Activated T-cell treated with anti-CD3 and anti-CD28 coated beads for 1 hour (primary cell): ENCODE measurements at places on chromosomes 4 and X.

- peak; percentile 0 for DNase-seq
Measured at GRCh38 chrX:133921764-133922389, 63.5 kb downstream of the GPC3 start.

DNA sequence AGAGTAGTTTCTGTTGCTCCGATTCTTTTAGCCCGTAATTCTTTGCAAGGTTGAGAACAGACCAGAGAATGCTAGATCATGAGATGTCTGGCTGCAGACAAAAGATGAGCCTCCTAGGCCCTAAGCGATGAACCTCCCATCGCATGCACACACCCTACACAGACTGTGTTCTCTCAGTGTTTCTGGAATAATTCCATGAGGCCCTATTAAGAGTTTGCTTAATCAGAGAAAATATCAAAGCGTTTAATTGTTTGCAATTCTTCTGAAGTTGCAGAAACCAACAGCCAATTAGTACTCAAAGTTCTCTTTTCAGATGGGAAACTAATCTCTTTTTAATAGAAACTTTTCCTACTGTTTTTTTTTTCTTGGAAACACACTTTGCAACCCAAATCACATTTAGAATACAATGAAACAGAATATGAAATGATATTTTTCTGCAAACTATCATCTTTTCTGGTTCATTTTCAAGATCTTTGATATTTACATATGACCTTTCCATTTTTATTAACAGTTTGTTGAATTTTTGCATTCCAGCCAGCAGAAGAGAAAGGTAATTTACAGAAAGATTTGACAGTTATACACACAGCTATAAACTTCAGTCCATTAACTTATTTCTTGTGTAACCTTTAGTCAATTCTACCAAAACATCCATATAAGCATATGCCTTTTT, 1525.6 kb downstream of the ARAP2 start:
- DNase-seq = no peak

- DNase-seq = no peak
Measured at GRCh38 chrX:13396924-13397323, 77.1 kb upstream of the ATXN3L start.

- DNase-seq = no peak
Measured at GRCh38 chrX:72299891-72300630, 5.7 kb downstream of the CITED1 start.

DNA sequence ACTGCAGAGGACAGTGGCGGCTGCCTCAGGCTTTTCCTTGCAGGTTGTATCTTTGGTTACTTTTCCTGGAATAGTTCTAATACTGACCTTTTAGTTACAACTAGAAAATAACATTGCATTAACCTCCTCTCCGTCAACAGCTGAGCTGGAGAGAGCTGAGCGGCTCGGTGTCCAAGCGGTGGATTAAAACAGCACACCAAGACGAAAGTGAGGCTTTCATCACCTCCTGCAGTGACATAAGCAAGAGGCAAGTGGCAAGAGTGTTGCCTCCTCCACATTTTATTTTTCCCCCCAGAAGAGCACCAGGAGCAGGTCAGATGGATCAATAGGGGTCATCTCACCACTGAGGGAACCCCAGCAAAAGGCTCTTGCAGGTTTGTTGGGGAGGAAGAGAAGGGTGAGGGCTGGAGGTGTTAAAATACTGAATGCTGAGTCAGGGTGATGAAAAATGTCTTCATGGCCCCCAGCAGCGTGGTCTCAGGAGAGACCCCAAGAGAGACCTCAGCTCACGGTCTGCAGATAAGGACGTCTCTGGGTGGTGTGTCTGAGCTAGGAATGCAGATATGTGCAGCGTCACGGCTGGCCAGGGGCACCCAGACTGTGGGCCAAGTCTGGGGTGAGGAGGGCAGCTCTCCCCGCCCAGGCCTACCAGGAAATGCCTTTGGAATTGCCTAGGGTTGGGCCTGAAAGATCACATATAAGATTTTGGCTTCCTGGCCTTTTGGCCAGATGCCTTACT, 50.3 kb downstream of the CASP3 start:
- no peak for DNase-seq

DNA sequence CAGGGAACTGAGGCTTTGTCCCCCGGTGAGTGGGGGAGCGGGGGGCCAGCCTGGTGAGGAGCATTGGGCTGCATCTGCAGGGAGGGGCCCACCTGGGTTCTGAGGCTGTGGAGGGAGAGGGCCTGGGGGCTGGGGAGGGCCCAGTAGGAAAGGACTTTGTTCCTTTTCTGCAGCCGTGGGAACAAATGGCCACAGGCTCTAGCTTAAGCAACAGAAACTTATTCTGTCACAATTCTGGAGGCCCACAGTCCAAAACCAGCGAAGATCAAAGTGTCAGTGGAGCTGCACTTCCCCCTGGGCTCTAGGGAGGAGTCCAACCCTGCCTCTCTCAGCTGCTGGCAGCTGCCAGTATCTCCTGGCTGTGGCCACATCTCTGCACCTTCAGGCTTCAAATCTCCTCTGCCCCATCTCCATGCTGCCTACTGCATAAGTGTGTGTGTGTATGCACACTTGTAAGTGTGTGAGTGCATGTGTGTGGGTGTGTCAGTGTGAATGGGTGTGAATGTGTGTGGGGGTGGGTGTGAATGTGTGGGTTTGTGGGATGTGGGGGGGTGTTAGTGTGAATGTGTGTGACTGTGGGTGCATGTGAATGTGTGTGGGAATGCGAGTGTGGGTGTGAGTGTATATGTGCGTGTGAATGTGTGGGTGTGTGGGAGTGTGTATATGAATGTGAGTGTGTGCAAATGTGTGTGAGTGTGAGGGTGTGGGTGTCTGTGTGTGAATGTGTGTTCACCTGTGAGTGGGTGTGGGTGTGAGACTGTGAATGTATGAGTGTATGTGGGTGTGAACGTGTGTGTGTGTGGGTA, 204.5 kb upstream of the PSAPL1 start:
- DNase-seq = no peak

DNA sequence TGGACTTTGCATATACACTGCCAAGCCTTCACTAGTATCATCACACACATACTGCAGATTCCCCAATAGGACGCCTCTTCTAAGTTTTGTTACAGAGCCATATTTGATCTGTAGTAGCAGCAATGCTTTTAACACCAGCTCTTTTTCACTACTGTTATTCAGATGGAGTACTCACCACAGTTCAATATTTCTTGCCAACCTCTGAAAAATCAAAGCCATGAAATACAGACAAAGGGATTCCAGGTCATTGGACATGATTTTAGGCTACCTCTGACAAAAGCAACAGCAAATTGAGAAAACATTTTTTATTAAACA, 390.7 kb upstream of the ADGRL3 start:
- DNase-seq = no peak

DNA sequence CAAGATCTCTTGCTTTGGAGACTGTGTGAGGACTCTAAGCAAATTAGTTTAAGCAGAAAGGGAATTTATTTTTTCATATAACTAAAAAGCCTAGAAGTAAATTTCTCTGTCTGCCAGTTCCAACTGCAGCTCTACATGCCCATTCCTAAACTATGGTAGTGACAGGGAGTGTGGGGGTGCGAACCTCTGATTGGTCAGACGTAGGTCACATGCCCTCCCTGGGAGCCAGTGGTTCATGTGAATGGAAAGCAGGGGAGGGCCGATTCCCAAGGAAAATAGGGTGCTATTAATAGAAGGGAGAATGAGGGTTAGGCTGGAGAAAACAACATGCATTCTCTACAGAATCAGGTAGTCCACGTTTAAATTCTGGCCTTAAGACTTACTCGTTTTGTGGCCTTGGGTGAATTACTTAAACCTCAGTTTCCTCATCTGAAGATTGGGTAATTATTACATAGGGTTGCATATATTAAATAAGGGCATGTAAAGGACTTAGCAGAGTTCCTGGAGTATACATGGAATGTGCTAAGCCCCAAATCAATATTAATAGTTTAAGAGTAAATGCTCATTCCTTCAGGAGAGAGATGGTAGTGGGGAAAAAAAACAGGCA, 7.2 kb downstream of the RAB33B start:
- no peak for DNase-seq

GRCh38 chrX:149987613-149988012, 49.3 kb upstream of the EOLA2 start:
- DNase-seq = no peak

DNA sequence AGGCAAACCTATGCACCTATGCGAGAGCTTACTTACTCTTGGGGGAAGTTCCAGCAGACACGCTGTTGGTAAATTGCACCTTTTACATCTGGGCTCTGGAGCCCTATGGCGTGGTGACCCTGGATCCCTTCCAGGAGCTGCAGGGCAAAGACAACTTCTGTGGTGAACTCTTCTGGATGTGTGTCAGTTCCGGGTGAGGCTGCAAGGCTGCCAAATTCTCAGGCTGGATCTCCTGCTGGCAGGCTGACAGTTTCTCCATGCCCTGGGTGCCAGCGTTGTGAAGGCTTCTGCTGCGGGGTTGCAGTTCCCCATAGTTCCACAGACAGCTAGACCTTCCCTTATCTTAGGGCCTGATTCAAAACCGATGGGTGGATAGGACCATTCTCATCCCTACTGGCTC, 37.9 kb downstream of the RAP2C start:
- no peak for DNase-seq
